Cerebellum (tissue), 4 donors: ENCODE measurements at places on chromosomes 2 and 18. TPM values are rescaled to one million over a fixed set of nuclear protein-coding genes. Genes with fewer than 3 reads are reported as not detected.

PLGLB2 gene
- 7.3 TPM for total RNA-seq

MBD1 gene
- total RNA-seq, result 57.1 TPM

B4GALT6 gene
- total RNA-seq, result 18.0 TPM

KCNG2 gene
- 2.1 TPM for total RNA-seq

SCG2 gene
- total RNA-seq, result 31.7 TPM

DPP10 gene
- total RNA-seq, result 78.0 TPM

SNORC gene
- 4.2 TPM for total RNA-seq

PRKAG3 gene
- total RNA-seq, result not detected

PJVK gene
- 3.3 TPM for total RNA-seq

REG3G gene
- not detected for total RNA-seq

C2orf92 gene
- total RNA-seq, result 15.7 TPM

MROH2A gene
- not detected for total RNA-seq

CCDC68 gene
- 0.82 TPM for total RNA-seq

NIFK gene
- total RNA-seq, result 34.8 TPM

KCNK3 gene
- total RNA-seq, result 6.3 TPM

ARID5A gene
- 2.6 TPM for total RNA-seq

CRACDL gene
- total RNA-seq, result 2.9 TPM

SPATS2L gene
- total RNA-seq, result 29.0 TPM

GPR35 gene
- 2.4 TPM for total RNA-seq

ITGB6 gene
- total RNA-seq, result 0.27 TPM

ASAP2 gene
- total RNA-seq, result 61.2 TPM

RNU2-63P gene
- not detected for total RNA-seq

SERPINB4 gene
- total RNA-seq, result not detected

CTDP1 gene
- 10.4 TPM for total RNA-seq

EDAR gene
- not detected for total RNA-seq

COX7A2L gene
- 79.3 TPM for total RNA-seq

CCDC178 gene
- total RNA-seq, result 1.2 TPM

CRYGC gene
- not detected for total RNA-seq

KIAA2012 gene
- total RNA-seq, result 1.00 TPM

TLX2 gene
- not detected for total RNA-seq

AOX1 gene
- 2.8 TPM for total RNA-seq

GNLY gene
- total RNA-seq, result not detected

CRYBA2 gene
- total RNA-seq, result not detected

ATG4B gene
- 57.4 TPM for total RNA-seq

VWC2L gene
- total RNA-seq, result 4.3 TPM
